Kidney tubule cell (primary cell): ENCODE measurements at places on chromosomes 1 and 21.

- no peak for DNase-seq
Measured at GRCh38 chr1:18817795-18818435, 41.5 kb downstream of the TAS1R2 start.

DNA sequence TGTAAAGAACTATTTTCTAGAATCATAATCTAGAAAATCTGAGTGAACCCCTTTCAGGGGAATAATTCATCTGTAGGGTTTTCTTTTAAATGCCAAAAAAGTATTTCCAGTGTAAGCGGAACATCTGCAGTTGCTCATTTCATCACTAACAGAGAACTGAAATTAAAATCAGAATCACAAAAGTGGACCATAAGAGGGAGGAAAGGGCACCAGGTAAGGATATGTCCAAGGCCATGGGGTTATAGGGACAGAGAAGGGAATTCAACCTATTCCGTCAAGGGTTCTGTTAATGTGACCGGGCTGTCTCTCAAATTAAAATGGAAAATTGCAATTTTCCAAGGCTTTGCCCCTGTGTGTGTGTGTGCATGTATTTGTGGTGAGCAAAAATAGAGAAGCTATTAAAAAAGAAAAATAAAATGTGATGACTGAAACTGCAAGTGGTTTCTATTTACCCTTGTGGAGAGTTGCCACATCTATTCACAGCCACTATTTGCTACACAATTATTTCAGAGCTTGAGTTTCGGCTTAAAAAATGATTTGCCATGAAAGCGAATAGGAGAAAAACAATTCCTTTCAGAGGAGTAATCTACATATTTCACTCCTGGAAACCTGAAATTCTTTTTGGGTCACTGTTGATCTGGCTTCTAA lies 53.1 kb downstream of the APP start:
- DNase-seq: no peak

DNA sequence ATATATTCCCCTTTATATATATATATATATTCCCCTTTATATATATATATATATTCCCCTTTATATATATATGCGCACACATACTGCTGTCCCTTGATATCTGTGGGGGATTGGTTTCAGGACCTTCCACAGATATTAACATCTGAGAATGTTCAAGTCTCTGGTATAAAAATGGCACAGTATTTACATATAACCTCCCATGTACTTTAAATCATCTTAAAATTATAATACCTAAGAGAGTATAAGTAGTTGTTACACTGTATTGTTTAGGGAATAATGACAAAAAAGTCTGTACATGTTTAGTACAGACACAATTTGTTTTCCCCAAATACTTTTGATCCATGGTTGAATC lies 45.8 kb downstream of the NR5A2 start:
- DNase-seq: no peak

- DNase-seq: no peak
Measured at GRCh38 chr1:233598891-233599541, 14.9 kb upstream of the KCNK1 start.

- no peak for DNase-seq
Measured at GRCh38 chr1:98055457-98055856, 134.6 kb upstream of the DPYD start.

DNA sequence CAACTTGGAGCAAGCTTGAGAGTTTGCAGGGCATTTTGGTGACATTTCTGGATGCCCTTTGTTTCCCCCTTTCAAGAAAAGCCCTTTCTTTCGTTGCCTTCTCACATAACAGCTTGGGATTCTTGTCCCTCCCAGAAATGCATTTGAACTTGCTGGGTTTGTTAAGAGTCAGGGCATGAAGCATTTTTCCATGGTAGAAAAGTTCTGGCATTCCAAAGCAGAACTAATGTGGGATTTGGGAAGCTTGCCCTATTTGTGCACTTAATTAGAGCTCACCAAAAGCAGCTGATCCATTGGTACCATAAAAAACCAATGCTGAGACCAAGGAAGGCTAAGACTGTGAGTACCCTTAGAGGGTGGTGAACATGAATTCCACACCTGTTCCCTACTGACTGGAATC lies 99.8 kb upstream of the HOOK1 start:
- no peak for DNase-seq

DNA sequence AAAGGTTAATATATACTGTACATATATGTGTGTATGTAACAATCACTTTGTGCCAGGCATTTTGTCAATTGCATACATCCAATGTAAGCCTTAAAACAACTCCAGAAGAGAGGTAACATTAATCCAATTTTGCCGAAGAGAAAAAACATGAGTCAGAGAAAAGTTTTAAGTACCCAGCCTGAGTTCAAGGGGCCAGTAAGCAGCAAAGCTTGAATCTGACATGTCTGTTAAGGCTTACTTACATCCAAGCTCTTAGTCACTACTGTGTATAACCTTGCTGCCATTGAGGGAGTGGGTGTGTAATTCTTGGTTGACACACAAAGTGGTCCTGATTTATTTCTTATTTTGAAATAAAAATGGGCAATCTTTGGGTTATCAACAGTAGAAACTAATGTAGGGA lies 360.4 kb upstream of the LYPLAL1 start:
- peak; percentile 20 for DNase-seq

DNA sequence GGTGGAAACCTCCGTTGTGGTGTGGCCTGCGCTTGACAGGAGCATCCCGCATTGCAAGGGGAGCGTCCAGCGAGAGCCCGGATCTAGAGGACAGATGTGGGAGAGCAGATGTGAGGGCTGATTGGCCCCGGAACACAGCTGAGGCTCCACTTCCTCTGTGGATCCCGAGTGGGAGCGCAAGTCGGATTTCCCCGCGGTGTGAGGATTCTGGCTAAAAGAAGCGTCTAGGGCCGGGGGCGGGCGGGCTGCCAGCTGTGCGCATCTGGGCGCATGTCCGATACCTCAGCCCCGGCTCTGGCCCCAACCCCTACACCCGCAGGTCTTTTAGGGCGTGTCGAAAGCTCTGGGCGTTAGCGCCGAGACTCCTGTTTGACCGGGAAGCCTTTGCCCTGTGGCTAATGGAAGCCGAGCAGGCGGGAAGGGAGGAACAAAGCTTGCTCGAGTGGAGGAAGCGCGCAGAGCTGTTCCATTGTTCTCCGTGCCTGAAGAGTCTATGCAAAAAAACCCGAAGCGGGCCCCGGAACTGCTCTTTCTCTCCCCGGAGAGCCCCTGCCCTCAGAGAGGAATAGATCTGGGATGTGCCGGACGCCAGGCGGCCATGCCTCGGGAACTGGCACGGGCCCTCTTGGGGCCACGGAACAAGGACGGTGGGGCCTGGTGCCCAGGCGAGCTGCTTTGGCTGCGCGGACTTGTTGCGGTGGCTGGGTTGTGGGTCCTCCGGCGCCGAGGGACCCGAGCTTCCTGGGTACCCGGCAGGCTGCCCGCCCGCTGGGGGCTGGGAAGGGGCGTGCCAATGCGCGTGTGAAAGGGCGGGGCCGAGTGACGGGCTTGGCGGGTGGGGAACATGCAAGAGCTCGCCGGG lies 111.1 kb downstream of the NAV1 start:
- DNase-seq: peak; percentile 47

- DNase-seq: no peak
Measured at GRCh38 chr1:208413006-208413405, 168.8 kb upstream of the PLXNA2 start.

DNA sequence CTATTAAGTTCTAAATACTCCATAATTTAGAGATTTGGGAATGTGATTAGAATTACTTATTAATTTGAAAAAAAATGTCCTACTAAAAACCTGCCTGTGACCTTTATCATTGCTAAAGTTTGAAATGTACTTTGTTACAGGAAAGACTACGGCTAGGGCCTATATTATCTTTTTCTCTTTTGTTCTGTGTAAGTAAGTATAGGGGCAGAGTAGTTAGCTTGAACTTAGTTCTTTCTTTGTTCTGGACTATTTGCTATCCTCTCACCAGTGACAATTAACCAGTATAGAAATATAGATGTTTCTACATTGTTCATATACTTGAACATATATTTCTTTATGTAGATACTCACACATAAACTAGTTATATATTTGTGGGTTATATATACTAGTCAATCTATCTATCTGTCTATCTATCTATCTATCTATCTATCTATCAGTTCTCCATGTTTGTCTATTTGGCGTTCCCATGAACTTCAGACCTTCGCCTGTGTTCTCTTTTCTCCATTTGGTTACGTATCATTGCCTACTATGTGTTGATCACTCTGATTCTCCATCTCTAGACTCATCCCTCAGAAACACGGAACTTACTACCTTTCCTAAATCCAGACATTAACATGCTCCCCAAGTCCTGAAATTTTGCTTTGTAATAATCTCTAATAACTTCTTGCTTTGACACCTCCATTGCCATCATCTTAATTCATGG lies 3.3 kb downstream of the PTPRC start:
- no peak for DNase-seq

GRCh38 chr21:35401476-35401875 lies 352.4 kb upstream of the RUNX1 start:
- peak; percentile 23 for DNase-seq

GRCh38 chr1:85048296-85049064 lies at the start of gene MCOLN3:
MCOLN3 (minus strand) TSS chr1:85048500; CDS start chr1:85045360, 3,140 bp downstream.
- peak; percentile 46 for DNase-seq

DNA sequence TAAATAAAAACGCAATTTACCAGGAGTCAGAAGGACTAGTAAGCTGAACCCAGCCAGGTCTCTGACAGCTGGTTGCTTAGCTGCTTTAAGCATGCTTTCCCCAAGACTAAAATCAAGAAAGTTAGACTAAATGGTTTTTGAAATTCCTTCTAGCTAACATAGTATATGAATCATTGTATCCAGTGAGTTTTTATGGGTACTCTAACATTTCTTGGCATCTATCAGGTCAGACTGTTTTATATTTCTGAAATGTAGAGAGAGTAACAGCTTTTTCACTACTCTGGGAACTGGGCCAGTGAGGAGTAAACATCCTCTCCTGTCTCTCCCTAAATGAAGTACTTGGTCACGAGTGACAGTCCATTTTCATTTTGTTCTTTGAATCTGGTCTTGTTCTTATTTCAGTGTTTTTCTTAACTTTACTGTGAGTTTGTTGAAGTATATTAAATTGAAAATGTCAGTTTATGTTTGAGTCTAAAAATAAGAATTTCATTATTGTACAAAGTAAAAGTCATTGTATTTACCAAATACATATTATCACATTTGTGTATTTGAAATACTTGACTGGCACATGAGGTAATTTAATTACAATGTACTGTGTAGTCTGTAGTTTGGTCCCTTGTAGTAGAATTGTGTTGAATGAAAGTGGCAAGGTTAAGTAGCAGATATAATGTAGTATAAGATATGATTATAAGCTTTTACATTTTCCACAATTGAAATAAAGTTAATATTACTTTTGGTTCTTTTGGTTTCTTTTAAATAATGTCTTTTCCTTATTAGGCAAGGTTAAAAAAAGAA lies 47.6 kb downstream of the PKN2 start:
- DNase-seq: peak; percentile 64

- peak; percentile 54 for DNase-seq
Measured at GRCh38 chr1:174021591-174022079, 522 bp downstream of the RC3H1 start.

DNA sequence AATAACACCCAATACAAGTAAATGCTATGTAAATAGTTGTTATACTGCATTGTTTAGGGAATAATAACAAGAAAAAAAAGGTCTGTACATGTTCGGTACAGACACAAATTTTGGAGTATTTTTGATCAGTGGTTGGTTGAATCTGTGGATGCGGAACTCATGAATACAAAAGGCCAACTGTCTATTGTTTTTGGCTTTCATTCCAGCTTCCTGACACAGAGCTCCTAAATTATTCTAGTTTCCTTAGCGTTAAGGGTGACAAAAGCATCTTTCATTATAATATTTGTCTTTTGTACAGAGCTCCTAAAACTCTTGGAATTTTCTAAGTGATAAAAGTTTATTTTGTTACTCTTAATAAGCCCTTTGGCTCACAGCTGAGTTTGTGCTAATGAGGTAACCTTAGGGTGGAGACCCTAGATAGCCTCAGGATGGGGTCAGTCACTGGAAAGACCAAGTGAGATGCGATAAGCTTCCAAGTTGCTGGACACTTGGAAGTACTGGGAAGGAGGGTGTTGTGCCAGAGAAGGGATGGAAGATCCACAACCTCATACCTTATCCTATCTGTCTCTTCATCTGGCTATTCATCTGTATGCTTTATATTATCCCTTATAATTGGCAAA lies 57.4 kb upstream of the PRRC2C start:
- DNase-seq: no peak

- DNase-seq: no peak
Measured at GRCh38 chr1:90723590-90724108, 6.5 kb upstream of the BARHL2 start.

DNA sequence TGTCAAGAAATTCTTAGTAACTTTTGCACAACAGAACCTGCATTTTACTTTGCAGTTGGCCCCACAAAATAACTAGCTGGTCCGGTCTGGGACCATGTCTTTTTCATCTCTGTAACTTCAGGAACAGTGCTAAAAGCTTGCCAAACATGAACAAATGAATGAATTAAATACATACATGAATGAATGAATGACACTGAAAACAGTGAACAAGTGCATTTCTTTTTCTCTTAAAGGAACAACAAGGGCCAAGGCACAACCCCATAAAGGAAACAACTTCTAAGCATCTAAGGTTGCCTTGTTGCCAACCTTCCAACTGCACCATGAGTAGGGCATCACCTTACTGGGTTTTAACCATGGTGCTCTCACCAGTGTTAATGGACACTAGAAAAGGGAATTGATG lies 534.4 kb upstream of the PKN2 start:
- no peak for DNase-seq

DNA sequence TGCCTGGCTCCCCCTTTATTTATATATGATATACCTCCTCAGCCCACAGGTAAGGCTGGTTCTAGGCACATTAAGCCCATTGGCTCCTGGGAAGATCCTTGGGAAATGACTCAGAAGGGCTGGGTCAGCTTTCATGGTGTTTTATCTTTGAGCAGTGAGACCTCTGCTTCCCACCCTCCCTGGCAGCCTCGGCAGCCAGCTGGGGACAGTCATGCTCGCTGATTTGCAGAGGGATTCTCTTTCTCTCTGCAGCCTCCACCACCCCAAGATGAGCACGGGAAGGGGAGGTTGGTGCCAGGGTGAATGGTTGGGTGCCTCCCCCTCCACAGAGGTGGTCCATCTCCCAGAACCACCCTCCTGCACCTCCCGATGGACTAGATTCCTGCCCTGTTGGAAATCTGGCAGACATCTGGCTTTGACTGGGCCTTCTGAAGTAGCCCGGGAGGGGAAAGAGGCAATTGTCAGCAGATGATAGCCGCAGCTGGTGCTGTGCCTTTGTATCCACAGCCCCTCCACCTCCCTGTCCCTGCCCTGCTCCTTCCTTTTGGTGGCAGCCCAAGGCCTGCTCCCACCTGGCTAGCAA lies 24.6 kb downstream of the IER5 start:
- DNase-seq: peak; percentile 61

- no peak for DNase-seq
Measured at GRCh38 chr1:38403667-38404066, 357.1 kb upstream of the POU3F1 start.

- DNase-seq: no peak
Measured at GRCh38 chr1:67731322-67731721, 46.3 kb downstream of the GADD45A start.
